ENCODE measurements at places on chromosomes 11 and 22.

DNA sequence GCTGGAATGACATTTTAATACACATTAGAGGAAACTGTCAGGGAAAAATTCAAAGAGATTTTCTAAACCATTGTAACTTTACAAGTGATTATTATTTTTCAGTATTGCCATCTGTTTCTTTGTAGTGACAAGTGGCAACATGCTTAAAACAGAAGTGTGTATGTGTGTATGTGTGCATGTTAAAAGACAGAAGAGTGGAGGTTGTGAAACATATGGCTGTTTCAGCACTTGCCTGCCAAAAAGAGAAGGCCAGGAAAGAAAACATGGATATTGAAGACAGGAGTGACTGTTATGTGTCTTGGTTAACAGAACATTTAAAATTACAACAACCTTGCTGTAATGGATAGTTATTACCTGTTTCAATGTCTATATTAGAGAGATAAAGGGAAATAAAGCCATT lies 24.3 kb upstream of the VWA5A start:
- DNase-seq, result no peak

DNA sequence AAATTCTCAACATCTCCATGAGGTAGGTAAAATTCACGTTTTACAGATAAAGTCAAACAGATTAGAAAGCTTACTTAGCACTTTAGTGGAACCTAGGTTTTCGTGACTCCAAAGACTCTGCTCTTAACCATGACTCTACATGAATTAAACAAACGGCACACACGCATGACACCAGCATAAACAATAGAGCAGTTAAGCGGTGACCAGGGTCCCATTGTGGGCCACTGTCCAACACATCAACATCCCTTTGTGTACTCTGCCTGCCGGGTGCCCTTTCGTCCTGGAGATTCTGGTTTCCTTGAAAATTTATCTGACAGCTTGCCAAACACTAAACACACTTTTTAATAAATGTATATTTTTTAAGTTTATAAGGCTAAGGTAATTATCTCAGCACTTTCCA lies 941.7 kb downstream of the OPCML start:
- no peak for DNase-seq

DNA sequence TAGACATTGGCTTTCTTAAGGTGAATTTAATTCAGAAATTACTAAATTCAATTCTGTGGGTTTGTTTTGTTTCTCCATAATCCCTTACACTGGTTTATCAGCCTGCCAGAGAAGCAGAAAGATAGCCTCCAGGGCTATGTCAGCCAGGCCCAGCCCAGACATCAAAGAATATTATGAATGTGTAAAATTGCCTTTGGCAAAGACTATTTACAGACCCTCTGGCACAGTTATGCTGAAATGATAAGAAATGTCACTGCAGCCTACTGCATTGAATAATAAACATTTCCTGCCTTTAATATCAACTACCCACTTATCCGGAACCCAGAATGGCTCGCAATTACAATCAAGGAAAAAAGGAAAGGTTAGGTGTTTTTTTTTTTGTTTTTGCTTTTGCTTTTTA lies 562.5 kb upstream of the LRRC4C start:
- DNase-seq, result no peak

- no peak for DNase-seq
Observed at GRCh38 chr22:23071230-23072076, 1.1 kb downstream of the GNAZ start.

DNA sequence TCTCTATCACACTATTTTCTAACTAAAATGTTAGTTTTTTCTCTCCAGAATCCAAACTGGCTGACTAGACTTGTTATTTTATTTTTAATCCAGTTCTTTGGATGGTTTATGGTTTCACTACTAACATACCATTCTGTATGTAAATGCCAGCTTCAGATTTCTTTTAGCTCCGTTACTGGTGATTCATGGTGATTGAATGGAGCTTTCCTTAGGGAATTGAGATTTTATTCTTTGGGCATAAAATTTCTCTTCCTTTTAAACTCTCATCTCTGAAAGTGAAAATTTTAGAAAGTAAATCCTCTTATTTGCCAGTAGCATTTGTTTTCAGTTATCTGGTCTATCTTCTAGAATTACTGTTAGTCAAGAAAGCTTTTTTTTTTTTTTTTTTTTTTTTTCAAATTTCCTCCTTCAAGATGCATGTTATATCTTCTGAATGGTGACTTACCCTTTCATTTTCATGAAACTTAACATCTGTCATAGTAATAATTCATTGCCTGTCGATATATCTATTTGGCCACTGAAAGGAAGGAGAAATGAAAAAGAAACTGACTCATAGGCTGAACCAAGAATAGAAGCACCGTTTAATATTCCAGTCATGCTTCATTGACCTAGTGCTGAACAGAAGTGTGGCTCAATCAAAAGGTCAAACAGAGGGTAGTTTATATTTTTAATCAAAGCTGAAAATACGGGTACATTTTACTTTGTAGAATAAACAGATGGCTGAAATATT lies 6.4 kb downstream of the ENDOD1 start:
- DNase-seq, result no peak

- no peak for DNase-seq
Observed at GRCh38 chr11:16367252-16367651, 10.9 kb upstream of the SOX6 start.

GRCh38 chr11:27573024-27573423 lies 66.5 kb upstream of the LIN7C start:
- no peak for DNase-seq

DNA sequence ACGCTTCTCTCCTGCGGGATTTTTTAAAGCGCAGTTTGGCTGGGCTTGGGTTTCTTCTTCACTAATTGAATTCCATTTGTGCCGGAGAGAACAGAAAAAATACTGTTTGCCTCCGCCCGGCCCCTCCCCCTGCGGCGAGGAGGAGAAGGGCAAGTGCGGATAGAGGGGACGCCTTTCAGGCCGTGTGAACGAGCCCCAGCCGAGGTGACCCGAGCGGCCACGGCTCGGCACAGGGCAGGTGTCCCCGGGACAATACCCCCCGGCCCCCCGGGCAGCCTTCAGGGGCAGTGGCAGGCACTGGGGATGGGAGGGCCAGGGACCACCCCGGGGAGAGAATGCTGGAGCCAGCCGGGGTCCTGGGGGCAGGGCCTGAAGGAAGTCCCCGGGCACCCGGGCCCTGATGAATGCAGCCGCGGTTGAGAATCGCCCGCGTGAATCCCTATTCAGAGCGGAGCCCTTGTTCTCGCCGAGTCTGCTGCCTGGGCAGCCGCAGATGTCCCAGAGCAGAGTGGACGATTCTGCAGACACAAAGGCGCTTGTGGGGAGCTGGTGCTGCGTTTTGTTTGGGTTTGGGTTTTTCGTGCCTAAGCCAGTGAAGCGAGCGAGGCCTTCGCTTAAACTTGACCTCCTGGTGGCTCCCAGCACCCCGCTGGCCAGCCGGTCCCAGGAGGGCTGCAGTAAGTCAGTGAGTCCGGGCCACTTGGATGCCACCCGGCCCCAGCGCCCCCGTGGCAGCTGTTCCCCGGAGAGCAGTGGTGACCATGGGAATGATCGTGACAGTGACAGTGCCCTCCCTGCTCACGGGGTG lies 96.0 kb downstream of the WNT7B start:
- DNase-seq, result no peak

DNA sequence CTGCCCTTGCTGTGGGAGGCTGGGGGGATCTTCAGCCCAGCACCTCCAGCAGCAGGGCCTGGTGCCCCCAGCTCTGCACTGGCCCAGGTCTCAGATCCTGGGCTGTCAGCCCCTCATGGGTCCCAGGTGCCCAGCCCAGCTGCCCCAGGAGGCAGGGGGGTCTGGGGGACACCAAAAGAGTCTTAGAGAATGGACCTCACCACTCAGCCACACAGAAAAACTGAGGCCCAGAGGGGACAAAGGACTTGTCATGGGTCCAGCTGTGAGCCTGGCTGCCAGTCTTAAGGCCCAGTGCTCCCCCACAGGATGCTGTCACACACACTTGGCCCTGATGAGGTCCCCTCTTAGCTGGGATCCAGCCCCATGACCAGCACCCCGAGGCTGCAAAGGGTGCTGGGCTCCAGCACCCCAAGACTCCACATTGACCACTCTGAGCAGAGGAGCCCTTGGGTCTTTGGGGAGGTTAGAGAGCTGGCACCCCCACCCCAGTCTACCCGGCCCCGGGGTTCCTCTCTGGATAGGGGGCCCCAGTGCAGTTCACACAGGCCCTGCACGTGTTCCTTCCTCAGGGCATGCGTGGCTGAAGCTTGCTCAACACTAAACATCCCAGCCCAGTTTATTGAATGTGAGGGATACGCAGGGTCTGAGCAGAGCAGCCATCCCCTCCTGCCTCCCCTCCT lies 54.4 kb downstream of the IGLL5 start:
- DNase-seq, result no peak

GRCh38 chr11:72204886-72205285 lies 11.7 kb upstream of the FOLR2 start:
- no peak for DNase-seq

GRCh38 chr22:32961497-32961896 lies 96.7 kb downstream of the SYN3 start:
- DNase-seq, result no peak

DNA sequence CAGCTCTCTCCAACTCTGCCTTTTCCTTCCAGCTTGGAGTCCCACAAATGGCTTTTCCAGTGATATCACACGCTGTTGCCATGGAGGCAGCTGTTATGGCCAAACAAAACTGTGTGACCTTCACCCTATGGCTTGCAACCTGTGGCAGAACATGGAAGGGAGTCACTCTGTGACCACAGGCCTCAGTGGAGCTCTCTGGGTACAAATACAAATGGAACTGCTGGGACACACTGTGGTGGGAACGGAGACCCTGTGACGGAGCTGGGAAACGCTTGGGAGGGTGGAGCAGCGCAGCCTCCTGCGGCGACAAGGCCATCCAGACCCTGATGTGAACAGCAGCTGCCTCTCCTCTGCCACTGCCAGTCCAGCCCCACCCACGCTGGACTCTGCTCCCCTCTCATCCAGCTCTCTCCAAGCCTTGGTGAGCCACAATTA lies 162.5 kb downstream of the ETS1 start:
- DNase-seq, result no peak

GRCh38 chr11:66529655-66530054 lies 16.2 kb downstream of the ZDHHC24 start:
- no peak for DNase-seq

DNA sequence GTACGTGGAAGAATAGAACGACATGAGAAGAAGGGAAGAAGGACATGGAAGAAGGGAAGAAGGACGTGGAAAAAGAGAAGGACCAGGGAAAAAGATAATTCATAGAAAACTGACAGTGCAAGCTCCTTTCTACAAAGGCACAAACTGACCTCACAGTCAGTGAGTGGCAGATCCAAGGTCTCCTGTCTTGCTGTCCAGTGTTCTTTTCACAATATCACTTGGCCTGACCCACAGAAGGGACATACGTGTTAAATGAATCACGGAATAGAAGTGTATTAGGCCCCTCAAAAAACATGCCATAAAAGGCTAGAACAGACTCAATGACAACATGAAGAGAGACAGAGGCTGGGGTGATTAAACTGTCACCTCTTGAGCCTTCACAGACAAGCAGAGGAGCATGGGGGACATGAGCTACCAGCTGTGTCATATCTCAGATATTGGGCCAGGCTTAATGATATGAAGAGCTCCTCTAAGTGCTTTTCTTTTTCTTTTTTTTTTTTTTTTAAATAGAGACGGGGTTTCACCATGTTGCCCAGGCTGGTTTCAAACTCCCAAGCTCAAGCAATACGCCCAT lies 4.6 kb downstream of the ASCC2 start:
- DNase-seq, result no peak

DNA sequence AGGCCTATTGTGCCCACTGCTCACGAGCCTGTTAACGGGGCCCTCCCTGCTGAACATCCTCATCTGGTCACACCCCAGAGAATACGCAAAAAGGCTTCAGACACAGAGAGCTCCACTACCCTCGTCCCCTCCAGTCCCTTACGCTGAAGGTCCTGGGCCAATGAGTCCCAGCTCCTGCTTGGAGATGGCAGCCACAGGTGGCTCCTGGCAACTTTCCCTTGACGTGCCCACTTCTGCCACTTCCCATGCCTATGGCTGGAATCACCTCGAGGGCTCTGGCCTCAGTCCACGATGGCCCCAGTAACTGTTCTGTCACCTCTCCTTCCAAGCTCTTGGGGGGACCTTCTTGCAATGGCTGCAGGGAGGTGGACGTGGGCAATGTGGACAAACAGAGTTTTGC lies 12.7 kb downstream of the PHF21B start:
- no peak for DNase-seq

GRCh38 chr11:122046846-122047245 lies 69.2 kb downstream of the BLID start:
- DNase-seq, result no peak

- no peak for DNase-seq
Observed at GRCh38 chr22:21961886-21962654, 9.4 kb upstream of the PPM1F start.

All from stimulated activated CD4-positive, alpha-beta T cell treated with anti-CD3 and anti-CD28 coated beads, TNF-alpha, amount 100 ng/mL, for 1 hour (primary cell).